Activated naive CD4-positive, alpha-beta T cell treated with anti-CD3 and anti-CD28 coated beads for 36 hours (primary cell): ENCODE measurements at places on chromosomes 3 and 15. TPM values are rescaled to one million over a fixed set of nuclear protein-coding genes. Genes with fewer than 3 reads are reported as not detected.

DNA sequence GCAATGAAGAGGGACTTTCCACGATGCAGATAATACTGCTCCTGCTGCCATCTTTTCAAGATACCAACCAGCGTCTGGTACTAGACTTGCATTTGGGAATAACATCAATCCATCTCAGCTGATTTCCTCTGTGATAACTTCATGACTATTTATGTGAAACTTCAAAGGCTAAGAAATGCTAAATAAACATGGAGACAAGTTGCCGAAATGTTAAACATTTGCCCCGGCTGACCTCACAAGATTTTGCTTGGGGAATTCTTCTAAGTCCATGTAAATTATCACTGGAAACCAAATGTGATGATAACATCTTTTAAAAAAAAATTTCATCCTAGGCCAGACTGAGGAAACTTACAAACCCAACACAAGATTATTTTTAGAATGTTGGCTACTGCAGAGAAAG is 185.8 kb upstream of the PRICKLE2 start:
- peaks cover 25% of the 10 kb centered on the region for H3K27me3 ChIP-seq
- H3K36me3 ChIP-seq: no peaks in the 10 kb centered on the region
- H3K27ac ChIP-seq: no peak overlapping the region
- H3K4me1 ChIP-seq: no peaks in the 10 kb centered on the region

GRCh38 chr3:30835667-30836066 is 58.8 kb downstream of the GADL1 start:
- H3K27me3 ChIP-seq: peaks cover 8% of the 10 kb centered on the region
- no peak overlapping the region for H3K27ac ChIP-seq
- H3K4me1 ChIP-seq: no peaks in the 10 kb centered on the region
- H3K36me3 ChIP-seq: no peaks in the 10 kb centered on the region
- DNase-seq: no peak

GRCh38 chr3:22977042-22977441 is 226.1 kb upstream of the UBE2E2 start:
- no peak for DNase-seq
- no peaks in the 10 kb centered on the region for H3K36me3 ChIP-seq
- no peak overlapping the region for H3K4me3 ChIP-seq
- no peaks in the 10 kb centered on the region for H3K27me3 ChIP-seq
- H3K4me1 ChIP-seq: peaks cover 3% of the 10 kb centered on the region

- DNase-seq: no peak
- no peaks in the 10 kb centered on the region for H3K27me3 ChIP-seq
- no peaks in the 10 kb centered on the region for H3K4me1 ChIP-seq
- no peak overlapping the region for H3K27ac ChIP-seq
- H3K4me3 ChIP-seq: no peak overlapping the region
Observed at GRCh38 chr3:58520403-58521335, 16.3 kb downstream of the ACOX2 start.

- H3K27ac ChIP-seq: no peak overlapping the region
- H3K4me1 ChIP-seq: peaks cover 26% of the 10 kb centered on the region
- DNase-seq: peak; percentile 24
- H3K27me3 ChIP-seq: no peaks in the 10 kb centered on the region
Observed at GRCh38 chr15:52256930-52257733, 38.5 kb downstream of the MYO5C start.

- DNase-seq: no peak
- H3K27ac ChIP-seq: no peak overlapping the region
- H3K4me1 ChIP-seq: peaks cover 6% of the 10 kb centered on the region
- no peaks in the 10 kb centered on the region for H3K36me3 ChIP-seq
Observed at GRCh38 chr3:113773381-113773780, 26.5 kb downstream of the ATP6V1A start.

DNA sequence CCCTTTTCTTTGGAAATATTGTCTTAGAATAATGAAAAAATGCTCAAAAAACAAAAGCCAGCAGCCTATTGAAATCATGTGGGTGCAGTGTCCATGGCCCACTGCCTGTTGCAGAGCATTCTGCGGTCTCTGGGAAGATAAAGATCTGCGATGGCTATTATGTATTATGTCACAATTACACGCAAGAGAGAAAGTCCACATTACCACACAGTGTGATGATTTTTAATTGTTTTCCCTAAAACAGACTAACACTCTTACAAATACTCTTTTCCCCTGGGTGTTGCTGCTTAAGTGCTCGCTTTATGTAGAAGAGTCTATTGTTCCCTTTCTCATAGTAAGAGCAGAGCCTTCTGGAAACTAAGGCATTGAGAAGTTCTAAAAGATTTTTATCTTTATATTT is 32.2 kb downstream of the SSR3 start:
- peaks cover 20% of the 10 kb centered on the region for H3K4me1 ChIP-seq
- peaks cover 3% of the 10 kb centered on the region for H3K36me3 ChIP-seq
- no peak for DNase-seq
- H3K4me3 ChIP-seq: no peak overlapping the region
- no peak overlapping the region for H3K27ac ChIP-seq

GRCh38 chr15:63004211-63004610 is 38.3 kb upstream of the TPM1 start:
- H3K27ac ChIP-seq: no peak overlapping the region
- no peaks in the 10 kb centered on the region for H3K4me1 ChIP-seq
- H3K36me3 ChIP-seq: no peaks in the 10 kb centered on the region
- DNase-seq: no peak

GRCh38 chr3:110767838-110768237 is 303.8 kb upstream of the NECTIN3 start:
- no peaks in the 10 kb centered on the region for H3K27me3 ChIP-seq
- no peak overlapping the region for H3K4me3 ChIP-seq
- DNase-seq: no peak
- no peaks in the 10 kb centered on the region for H3K4me1 ChIP-seq

DNA sequence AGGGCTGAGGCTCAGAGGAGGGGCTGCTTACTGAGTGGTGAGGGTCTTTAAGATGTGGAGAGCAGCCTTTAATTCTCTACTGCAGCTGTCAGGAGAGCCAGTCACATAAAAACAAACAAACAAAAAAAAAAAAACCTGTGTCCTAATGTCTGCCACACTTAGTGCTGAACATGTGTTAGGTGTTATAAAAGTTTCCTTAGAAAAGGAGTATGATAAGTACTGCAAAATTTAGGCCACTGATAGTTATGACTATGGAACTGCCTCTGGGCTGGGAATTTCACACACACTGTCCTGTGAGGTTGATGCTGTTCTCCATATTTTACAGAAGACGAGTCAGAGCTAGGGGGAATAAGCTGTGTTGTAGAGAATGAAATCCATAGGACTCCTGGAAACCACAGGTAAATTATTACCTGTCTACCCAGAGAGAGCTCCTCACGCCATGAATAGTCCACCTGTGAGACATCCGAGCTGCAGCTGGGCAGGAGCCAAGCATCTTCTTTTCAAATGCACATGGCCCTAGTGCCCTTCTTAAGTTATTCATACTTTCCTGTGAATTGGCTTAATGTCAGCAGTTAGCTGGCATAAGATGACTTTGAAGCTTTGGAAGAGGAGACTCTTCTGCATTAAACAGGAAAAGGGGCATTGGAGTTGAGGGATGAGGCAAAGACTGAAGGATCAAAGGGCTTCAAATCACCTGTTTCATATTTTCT is 34.5 kb upstream of the SKOR1 start:
- H3K4me3 ChIP-seq: no peak overlapping the region
- no peak overlapping the region for H3K27ac ChIP-seq
- H3K4me1 ChIP-seq: no peaks in the 10 kb centered on the region
- H3K27me3 ChIP-seq: no peaks in the 10 kb centered on the region

CILP gene
- not detected for total RNA-seq

TGM4 gene
- not detected for total RNA-seq

PRKAR2A gene
- 21.7 TPM for total RNA-seq

CYP1A2 gene
- total RNA-seq: not detected

NR1I2 gene
- total RNA-seq: 0.89 TPM

SPRED1 gene
- total RNA-seq: 0.74 TPM

RBPMS2 gene
- total RNA-seq: not detected

LRRIQ4 gene
- total RNA-seq: not detected

XCR1 gene
- not detected for total RNA-seq
